CD4-positive, alpha-beta T cell treated with Interleukin-6 at 100 ng/mL for 8 hours (primary cell): ENCODE measurements at places on chromosomes 12 and 14.

DNA sequence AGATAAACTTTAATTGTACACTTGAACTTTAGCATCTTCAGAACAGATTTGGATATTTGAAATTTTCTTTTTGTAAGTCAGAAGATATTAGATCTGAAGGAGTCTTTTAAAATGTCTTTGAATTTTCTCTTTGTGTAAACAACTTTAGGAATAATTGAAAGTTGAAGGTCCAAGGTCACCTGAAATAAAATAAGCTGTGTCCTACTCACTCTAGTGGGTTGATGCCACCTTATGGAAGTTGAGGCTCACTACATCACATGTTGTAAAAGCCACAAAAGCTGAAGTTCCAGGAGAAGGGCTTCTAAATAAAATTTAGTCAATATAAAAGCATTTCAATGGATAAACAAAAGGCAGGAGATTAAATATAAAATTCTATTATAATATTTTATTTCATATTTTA lies 122.0 kb upstream of the ATXN7L3B start:
- DNase-seq: no peak

- DNase-seq: no peak
These were observed 8.3 kb upstream of the CCND2 start for GRCh38 chr12:4265280-4265679.

GRCh38 chr14:45120096-45120495 lies 14.2 kb downstream of the FKBP3 start:
- no peak for DNase-seq

DNA sequence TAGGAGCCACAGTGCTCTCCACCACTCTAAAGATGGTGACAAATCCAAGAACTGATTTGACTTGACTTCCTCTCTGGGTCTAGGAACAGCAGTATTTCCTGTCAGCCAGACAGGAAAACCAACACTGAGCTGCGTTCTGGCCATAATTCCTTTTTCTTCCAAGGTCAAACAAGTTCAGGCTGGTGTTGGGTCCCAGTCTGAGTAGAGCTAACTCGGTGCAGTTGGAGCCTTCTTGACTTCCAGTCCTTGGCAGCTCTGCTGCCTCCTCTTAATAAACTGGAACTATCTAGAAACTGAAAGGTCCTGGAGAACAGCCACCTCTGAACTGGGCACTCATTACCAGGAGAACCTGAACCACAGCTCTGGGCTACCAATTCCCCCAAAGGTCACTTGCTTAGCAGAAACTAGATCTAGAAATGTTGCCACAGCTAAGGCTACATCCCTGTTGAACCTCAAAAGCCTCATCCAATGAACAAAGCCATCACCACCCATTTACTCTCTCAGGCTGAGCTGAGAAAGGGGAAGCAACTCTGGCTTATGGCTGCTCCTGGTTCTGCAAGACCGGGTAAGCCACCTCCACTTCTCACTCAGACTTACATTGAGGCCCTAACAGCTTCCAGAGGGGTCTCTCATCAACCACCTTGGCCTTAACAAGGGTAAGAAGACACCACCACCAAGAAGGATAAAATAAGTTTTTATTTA lies 27.7 kb downstream of the MAX start:
- DNase-seq: no peak

- DNase-seq: no peak
These were observed 368.6 kb upstream of the CCDC196 start for GRCh38 chr14:66117600-66117999.

DNA sequence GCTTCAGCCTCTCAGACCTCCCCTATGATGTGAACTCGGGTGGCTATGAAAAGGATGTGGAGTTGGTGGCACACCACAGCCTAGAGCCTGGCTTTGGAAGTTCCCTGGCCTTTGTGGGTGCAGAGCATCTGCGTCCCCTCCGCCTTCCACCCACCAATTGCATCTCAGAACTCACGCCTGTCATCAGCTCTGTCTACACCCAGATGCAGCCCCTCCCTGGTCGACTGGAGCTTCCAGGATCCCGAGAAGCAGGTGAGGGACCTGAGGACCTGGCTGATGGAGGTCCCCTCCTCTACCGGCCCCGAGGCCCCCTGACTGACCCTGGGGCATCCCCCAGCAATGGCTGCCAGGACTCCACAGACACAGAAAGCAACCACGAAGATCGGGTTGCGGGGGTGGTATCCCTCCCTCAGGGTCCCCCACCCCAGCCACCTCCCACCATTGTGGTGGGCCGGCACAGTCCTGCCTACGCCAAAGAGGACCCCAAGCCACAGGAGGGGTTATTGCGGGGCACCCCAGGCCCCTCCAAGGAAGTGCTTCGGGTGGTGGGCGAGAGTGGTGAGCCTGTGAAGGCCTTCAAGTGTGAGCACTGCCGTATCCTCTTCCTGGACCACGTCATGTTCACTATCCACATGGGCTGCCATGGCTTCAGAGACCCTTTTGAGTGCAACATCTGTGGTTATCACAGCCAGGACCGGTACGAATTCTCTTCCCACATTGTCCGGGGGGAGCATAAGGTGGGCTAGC lies 7.0 kb upstream of the RPS26 start:
- no peak for DNase-seq

- no peak for DNase-seq
These were observed 49.7 kb downstream of the DRAM1 start for GRCh38 chr12:101927036-101927435.

GRCh38 chr12:126400831-126401230 lies 1335.6 kb downstream of the AACS start:
- no peak for DNase-seq

- no peak for DNase-seq
These were observed 91.8 kb upstream of the RIC8B start for GRCh38 chr12:106682594-106683234.

- DNase-seq: no peak
These were observed 6.0 kb upstream of the SIX1 start for GRCh38 chr14:60655119-60655897.

DNA sequence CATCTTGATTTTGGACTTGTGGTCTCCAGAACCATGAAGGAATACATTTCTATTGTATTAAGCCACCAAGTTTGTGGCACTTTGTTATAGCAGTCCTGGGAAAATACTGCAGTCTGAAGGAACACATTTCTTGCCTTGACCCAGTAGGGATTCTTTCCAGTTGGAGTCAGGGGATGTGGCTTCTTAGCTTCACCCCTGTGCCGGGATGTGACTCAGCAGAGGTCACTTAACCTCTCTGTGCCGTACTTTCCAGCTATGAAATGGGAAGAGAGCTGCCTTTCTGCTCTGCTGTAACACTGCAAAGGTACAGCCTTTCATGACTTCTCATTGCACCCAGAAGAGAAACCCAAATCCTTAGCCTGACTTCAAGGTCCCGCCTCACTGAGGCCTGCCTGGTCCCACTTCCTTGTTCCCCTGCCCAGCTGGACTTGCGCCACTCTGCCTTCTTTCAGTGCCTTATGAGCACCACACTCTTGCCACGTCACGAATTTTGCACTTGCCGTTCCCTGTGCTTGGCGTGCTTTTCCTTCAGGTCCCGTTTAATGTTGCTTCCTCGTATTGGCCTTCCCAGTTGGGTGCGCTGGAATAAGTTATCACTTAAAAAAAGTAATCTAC lies 24.2 kb downstream of the CHST11 start:
- no peak for DNase-seq

DNA sequence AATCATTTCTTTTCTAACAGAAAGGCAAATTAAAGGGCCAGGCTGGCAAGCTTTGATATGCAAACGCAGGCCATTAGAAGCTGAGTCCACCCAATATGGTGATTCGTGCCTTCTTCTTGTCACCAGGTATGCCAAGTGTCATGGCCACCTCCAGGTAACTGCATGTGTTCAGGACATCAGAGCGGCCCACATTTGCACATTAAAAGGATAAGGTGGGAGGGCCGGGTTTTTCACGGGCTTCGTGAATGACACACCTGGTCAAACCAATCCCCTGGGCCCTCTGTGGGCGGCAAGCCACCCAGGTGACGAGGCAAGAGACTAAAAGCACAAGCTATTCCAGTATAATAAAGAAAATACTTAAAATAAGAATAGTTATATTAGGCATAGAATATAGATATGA lies 75.9 kb upstream of the TSPAN11 start:
- no peak for DNase-seq

- DNase-seq: no peak
These were observed 16.9 kb downstream of the ETV6 start for GRCh38 chr12:11666131-11667050.

DNA sequence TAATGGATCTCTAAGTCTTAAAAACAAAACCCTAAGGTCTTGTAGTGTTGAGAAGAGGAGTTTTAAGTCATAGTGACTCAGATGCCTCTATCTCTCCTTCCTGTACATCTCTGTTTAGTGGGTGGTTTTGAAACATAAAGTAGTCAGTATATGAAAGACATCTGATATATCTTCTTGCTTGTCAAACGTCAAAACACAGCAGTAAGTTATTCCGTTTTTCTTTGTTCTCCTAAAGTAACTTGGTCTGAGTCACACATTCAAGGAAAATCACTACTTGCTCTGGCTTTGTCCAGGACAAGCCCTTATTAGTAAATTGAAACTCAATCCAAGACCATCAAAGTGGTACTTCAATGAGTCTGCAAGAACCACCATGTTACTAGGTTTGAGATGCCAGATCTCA lies 1172.5 kb downstream of the BCL11B start:
- DNase-seq: no peak

- DNase-seq: no peak
These were observed 96.2 kb downstream of the BTG1 start for GRCh38 chr12:92049403-92049802.

- no peak for DNase-seq
These were observed 36.4 kb upstream of the MBIP start for GRCh38 chr14:36356862-36357261.

DNA sequence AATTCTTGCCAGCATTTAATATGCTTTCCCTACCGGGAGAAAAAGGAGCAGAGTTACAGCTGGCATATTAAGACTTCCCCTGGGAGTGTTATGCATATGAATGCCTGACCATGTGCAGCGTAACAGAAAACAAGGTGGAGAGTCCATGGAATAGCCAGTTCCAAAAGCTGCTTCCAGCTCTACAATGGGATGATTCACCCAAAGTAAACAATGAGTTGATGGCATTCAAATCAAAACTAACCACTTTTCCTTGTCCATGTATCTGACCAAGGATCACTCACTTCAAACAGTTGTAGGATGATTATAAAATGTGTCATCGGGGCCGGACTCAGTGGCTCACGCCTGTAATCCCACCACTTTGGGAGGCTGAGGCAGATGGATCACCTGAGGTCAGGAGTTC lies 48.1 kb upstream of the BICDL1 start:
- no peak for DNase-seq

DNA sequence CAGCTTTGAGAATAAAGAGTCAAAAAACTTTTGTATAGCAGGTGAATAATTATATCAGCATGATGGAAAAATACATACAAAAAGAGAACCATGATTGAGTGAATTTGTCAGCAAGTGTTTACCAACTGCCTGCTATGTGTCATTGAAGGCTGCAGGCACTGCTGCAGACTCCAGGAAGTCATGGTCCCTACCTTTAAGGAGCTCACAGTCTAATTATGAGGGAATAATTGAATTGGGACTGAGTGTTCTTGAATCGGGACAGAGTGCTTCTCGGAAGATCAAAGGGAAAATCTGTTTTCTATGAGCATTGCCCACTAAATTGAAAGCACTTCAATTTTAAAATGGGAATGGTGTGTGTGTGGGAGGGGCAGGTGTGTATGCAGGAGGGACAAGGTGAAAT lies 9.5 kb downstream of the OR10AD1 start:
- no peak for DNase-seq

DNA sequence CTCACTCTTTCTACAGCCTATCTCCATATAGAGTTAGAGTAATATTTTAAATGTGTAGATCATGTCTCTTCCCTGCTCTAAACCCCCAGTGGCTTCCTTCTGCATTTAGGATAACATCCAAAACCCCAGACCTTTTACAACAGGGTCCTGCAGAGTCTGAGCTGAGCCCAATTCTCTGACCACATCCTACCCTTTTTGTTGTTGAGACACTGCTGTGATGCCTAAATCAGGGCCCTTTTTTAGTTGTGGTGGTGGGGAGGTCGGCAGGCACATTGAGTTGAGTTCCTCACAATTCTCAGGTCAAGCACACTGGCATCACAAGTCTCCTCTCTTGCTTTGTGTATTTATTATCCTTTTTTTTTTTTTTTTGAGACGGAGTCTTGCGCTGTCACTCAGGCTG lies 1.8 kb upstream of the DDX47 start:
- no peak for DNase-seq

DNA sequence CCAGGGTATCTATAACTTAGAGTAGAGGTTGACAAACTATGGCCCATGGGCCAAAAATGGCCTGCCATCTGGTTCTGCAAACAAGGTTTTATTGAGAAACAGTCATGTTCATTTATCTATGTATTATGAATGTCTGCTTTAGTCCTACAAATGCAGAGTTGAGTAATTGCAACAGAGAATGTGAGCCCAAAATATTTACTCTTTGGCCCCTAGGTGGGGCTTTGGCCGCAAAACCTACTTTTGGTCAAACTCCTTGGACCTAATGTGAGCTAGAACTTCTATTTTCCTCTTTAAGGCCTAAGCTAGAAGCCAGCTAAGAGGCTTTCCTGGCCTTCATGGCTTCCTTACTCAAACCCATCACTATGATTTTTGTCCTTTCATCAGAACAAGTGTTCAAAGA lies 379.1 kb downstream of the NELL2 start:
- DNase-seq: no peak

DNA sequence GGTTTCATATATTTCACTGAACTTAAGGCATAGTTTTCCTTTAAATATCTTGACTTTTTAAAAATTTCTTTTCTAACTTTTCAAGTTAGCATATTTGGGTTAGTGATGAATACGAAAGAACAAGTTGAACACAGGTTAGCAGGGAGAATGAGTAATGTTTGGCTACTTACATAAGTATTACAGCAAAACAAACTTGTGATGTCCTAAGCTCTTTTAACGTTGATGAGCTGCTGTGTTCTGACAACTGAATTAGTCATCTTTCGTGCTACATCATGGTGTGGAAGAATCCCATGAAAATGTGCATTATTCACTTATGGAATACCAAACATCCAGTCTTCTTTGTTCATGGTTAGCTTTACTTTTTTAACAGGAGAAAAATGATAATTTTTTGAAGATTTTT lies 36.3 kb upstream of the PDZRN4 start:
- no peak for DNase-seq

- no peak for DNase-seq
These were observed 94.3 kb upstream of the GPHB5 start for GRCh38 chr14:63413009-63413408.

DNA sequence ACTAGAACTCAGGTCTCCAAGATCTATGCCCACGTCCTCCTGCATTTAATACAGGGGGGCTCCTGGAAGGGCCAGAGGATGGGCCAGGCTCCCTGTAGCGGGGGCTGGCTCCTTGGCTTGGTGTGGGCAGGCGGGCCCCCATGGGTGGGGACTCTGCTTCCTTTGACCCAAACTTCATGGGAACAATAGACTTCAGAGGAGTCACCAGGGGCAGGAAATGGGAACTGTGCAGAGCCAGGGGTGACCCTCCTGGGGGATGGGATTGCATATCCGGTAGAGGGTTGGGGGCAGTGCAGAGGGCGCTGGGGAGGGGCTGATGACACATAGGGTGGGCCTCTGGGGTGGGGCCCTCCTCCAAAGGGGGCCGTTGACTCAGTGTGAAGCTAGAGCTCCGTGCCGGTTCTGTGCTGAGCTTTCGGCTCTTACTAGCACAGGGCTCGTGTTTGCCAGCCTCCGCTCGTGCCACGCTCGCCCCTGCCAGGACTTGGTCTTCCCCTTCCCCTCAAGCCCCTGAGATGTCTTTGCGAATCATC lies 4.6 kb downstream of the TEAD4 start:
- DNase-seq: no peak
